ENCODE measurements at places on chromosomes 13 and 19.

DNA sequence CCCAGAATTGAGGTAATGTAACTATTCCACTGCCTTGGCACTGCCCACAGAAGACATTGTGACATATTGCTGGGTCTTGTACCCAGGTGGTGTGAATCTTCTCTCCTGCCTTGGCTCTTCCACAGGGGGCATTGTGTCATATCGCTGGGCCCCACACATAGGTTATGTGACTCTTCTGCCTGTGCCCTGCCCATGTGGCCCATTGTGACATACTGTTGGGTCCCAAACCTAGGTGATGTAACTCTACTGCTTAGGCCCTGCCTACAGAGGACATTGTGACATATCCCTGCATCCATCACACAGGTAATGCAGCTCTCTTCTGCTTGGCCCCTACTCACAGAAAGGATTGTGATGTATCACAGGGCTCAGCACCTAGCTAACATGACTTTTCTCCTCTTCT is 37.5 kb upstream of the ZNF254 start:
- no peak for DNase-seq

- no peak for DNase-seq
Measured at GRCh38 chr13:72463561-72463960, 263.9 kb downstream of the MZT1 start.

DNA sequence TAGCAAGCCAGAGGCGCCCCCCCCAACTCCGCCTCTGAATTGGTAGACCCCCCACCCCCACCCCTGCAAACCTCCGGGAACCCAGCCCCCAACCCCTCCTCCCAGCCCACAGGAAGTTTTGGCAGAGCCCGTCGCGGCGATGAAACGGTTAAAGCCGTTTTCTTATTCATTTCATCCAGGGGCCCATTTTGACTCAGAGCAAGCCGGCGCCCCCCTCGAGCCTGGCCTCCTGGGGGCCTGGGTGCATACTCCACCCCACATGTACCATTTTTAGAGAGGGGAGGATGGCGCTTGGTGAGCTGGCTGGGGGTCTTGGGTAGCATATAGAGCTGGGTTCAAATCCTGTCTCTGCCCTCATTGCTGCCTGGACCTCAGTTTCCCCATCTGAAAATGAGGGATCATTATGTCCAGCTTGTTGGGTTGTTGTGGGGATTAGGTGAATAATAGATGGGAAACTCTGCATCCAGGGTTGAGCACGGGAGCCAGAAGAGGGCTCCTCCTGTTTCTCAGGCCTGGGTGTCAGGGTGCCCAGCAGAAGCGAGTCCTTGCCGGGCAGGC is 7.9 kb upstream of the JUNB start:
- DNase-seq, result peak; percentile 86

DNA sequence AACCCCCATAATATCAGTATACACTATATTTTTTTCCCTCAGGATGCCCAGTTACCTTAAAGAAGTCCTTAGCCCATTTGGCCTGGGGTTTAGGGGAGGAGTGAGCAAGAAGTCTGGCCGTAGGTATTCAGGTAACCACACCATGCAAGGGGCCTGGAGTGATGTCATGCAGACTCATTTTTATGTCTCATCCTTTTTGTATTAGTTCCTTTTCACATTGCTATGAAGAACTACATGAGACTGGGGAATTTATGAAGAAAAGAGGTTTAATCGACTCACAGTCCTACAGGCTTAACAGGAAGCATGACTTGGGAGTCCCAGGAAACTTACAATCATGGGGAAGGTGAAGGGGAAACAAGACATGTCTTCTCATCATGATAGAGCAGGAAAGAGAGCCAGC is 12.2 kb downstream of the TPP2 start:
- no peak for DNase-seq

DNA sequence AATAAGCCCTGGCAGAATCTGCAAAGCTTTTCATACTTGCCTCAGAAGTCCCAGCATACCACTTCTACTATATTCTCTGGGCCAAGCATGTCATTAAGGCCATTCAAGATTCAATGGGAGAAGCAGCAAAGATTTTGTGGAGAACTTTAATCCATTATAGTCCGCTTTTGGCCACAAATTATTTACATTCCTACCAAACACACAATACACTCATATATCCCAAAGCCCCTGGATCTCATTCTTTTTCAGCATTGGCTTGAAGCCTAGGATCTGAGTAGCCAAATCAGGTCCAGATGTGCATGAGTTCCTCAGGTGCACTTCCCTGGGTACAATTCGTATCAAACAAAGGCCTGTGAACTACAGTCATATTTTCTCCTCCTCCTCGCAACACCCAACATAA is 203.4 kb downstream of the NDFIP2 start:
- DNase-seq, result no peak

- DNase-seq, result no peak
Measured at GRCh38 chr13:33642374-33643065, 175.4 kb upstream of the RFC3 start.

GRCh38 chr19:29945433-29945832 is 3.4 kb downstream of the URI1 start:
- peak; percentile 44 for DNase-seq

DNA sequence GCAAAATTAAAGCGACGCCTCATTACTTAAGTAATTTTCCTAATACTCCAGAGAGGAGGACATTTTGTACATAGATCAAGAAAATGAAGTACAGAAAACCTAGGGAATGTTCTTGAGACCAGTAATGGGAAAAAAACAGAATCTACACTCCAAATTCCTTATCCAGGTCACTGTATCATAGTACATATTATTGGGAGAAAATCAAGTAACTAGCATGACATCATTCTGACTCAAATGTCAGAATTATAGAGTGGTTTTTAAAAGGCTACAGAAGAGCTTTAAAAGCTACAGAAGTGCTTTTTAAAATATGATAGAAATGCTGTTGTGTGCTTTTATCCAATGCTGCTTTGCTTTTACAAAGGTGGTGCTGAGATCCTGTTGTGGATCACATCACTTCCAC is 86.3 kb upstream of the SLC15A1 start:
- no peak for DNase-seq

- DNase-seq, result no peak
Measured at GRCh38 chr13:66644855-66645460, 585.2 kb downstream of the PCDH9 start.

DNA sequence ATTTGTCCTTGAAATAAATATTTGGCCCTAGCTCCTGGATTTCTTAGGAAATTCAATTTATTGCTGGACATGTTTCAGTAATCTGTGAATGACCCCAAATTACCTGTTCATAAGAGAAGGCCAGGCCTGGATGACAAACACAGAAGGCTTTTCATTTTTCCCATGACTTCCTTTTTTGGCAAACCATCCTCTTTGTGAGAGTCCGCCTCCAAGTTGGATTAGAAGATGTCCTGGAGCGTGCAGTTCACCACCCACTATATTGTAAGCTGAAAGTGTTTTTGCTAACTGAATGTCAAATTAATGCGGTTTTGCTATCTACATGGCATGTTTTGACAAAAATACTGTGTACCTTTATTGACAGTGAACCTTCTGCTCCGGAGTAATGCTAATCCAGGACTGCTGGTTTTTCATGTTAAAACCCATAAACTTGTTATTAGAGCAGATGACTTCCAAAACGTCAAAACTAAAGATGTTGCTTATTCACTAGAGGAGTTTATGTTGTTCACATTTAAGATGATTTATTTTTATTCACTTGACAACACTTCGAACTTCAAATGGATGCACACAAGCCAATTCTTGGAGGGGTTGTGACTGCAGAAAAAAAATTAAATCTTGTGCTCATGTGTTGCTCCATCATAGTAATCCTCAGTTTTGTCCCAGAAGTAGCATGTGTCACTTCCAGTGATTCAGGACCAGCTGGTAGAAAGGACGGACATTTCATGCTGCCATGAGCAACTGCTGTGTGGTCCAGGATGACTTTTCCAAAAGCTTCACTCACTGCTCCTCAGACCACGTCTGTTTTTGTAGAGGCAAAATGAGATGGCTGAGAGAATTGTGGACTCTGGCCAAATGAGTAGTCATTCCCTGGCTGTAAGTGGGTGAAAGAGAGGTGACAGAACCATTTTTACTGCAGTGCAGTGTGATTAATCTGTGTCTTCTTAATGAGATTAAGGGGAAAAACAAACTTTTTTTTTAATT is 71.0 kb downstream of the ITGBL1 start:
- peak; percentile 42 for DNase-seq

GRCh38 chr13:73547239-73547638 is 488.4 kb downstream of the KLF5 start:
- DNase-seq, result no peak

GRCh38 chr13:37201081-37201480 is 95.6 kb upstream of the CSNK1A1L start:
- no peak for DNase-seq

DNA sequence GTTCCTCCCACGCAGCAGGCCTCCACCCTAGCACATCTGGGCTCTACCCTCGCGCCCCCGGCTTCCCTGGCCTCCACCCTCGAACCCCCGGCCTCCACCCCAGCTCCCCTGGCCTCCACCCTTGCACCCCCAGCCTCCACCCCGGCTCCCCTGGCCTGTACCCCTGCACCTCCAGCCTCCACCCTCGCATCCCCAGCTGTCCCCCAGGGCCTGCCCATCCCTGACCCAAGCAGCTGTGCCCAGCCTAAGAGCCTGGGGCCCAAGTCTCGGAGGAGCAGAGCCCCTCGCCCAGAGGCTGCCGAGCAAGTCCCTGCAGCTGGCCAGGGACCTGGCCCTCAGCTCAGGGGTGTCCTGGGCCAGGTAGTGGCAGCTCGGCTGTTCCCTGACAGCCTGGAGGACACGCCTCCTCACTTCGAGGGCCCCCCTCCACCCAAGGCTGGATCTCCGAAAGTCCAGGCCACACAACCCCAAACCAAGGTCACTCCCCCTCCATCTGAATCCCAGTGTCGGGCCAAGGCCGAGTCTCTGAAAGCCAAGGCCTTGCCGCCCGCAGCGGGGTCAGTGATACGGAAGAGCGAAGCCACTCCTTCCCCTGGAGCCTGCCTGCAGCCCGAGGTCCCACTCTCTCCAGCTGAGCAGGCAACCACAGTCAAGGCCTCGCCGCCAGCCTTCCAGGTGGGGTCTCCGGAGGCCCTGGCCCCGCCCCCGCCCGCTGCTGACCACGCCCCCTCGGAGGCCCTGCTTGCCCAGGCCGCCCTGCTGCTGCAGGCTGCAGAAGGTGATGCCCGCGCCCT is 7.9 kb upstream of the ARHGAP33 start:
- no peak for DNase-seq

DNA sequence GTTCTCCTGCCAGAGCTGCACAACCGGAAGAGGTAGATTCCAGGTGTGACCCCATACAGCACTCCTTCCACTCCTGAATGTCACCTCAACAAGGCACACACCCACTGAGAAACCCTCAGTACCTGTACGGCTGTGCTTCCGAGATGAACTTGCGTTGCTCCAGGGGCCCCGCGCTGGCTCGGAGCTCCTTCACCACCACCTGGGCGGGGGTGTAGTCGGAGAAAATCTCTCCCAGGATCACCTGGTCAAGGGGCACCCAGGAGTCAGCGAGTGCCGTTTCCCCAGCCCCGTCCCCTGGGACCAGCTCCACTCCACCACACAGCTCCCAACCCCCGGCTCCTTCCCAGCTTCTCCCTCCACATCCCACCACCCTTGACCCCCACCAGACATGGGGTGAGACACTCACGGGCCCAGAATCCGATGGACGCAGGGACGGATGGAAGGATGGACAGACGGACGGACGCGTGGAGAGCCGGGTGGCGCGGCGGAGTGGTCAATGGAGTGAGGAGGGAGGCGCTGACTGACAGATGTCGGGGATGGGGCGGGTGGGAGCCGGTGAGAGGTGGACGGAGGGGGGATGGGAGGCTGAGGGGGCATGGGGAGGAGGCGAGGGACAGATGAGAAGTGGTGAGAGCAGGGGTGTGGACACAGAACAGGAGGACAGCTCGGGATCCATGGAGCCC is 2.8 kb downstream of the LMTK3 start:
- peak; percentile 63 for DNase-seq
